ENCODE measurements at places on chromosomes 12 and 14.

- no peak for DNase-seq
Measured at GRCh38 chr12:118374909-118375308, 1.4 kb upstream of the SUDS3 start.

GRCh38 chr12:57796996-57797395 is 14.4 kb downstream of the TSFM start:
- DNase-seq: no peak

- no peak for DNase-seq
Measured at GRCh38 chr12:19783547-19784444, 344.5 kb downstream of the AEBP2 start.

GRCh38 chr12:25477217-25477616 is 75.9 kb downstream of the LMNTD1 start:
- no peak for DNase-seq
